ENCODE measurements at places on chromosomes 2 and 18.

GRCh38 chr2:205772983-205773382 lies 90.7 kb downstream of the NRP2 start:
- DNase-seq = no peak

DNA sequence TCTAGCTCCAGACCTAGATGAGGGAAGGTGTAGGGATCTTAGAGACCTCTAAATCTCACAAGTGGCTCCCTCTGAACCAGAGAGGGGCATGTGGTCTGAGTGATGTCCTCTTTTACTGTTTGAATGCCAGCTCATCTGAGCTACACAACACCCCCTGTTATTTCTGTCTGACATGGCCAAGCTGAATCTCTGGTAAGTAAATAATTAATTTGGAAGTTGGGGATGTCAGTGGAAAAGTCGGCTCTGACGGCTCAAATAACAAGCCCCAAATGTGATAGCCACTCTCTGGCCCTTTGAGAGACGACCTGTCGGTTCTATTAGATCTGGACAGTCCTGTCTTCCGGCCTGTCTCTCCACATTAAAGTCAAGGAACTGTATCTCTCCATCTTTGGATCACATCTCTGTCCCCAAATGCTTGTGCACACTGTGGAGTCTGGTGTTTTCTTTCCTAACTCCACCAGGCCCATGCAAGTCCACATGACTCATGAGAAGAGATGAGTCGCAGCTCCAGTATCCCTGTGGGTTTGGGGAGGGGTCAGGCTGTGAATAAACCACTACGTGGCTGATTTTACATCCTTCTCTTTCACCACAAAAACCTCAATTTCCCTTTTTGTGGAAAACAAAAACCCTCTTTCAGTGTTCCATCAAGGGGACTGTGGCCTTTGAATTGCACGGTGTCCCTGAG lies 52.5 kb downstream of the SETBP1 start:
- DNase-seq = peak; percentile 66

GRCh38 chr18:12839057-12839525 lies 44.9 kb downstream of the PTPN2 start:
- DNase-seq = no peak

DNA sequence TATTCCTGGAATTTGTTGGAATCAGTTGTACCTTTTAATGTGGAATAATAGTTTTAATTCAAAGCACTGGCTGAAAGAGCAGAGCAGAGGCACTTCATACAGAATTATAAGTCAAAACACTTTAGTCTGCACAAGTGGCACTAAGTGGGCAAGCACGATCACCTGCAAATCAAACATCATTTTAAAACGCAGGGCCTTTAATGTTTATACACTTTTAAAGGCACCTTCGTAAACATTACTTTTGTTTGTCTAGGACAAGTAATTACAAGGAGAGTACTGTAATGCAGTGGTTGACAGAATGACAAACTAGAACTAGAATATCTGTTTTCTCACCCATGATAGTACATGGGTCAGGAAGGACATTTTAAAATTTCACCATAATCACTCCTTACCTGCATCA lies 36.4 kb downstream of the LANCL1 start:
- no peak for DNase-seq

DNA sequence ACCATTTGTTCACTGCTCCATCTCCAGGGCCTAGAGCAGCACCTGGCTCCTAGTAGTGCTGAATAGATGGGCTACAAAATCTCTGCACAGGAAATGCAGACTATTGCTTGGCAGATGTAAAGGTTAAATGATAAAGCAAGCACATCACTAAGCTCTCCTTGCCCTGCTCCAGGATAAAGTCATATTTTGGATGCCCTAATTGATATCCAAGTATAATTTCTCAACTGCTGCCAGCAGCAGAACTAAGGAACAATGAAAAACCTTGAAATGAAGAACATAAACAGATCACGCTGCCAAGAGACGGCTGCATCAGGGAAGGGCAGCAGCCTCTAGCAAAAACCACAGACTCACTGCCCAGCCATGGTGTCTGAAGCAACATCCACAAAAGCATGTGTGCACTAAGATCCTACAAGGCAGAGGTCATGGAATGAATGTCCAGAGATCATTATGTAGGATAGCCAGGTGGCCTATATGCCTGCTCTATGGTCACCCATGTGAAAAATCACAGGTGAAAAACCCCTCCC lies 134.7 kb downstream of the TMEM163 start:
- DNase-seq = no peak

GRCh38 chr2:119218478-119219064 lies 5.1 kb upstream of the STEAP3 start:
- DNase-seq = peak; percentile 72

DNA sequence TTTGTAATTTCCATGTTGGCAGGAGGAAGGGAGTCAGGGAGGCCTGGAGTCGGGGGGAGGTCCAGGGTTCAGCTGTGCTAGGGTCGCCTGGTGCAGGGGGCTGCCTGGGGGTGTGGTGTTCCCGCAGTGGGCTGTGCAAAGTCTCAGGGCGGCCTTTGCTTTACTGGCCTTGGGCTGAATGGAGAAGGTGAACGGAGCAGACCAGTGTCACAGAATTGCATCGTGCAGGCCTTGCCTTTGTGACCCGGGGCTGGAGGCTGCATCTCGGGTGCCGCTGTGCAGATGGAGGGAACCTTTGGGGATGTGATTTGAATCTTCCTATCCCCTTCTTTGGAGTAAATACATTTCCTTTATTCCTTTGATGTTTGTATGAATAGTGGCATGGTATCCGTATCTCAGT lies 8.8 kb downstream of the SNTG2 start:
- DNase-seq = no peak

DNA sequence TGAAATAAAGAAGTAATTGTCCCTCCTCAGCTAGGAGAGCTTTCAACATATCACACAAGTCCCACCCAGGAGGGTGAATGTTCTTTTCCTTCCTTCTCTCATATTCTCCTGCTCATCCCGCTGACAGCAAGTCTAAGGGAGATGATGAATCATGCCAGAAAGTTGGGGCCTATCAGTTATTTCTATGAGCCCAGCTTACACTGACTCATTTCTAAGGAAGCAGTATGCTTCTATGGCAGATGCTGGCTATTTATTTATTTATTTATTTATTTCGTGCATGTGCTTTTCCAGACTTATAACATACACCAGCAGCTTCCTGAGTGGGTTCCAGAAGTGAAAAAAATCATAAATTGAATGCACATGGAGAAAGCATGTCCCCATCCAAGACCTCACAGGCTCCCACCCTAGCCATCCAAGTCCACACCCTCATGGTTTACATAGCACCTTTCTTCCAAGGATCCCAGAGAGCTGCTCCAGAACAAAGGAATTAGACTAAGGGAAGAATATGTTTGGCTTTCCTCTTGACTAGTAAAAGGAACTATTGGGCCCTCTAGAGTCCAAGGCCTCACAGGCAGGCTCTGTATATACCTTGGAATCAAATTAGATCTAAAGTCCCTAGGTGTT lies 1074.2 kb upstream of the ZEB2 start:
- peak; percentile 27 for DNase-seq

- DNase-seq = no peak
These were observed 281.0 kb upstream of the SOX11 start for GRCh38 chr2:5410991-5411700.

DNA sequence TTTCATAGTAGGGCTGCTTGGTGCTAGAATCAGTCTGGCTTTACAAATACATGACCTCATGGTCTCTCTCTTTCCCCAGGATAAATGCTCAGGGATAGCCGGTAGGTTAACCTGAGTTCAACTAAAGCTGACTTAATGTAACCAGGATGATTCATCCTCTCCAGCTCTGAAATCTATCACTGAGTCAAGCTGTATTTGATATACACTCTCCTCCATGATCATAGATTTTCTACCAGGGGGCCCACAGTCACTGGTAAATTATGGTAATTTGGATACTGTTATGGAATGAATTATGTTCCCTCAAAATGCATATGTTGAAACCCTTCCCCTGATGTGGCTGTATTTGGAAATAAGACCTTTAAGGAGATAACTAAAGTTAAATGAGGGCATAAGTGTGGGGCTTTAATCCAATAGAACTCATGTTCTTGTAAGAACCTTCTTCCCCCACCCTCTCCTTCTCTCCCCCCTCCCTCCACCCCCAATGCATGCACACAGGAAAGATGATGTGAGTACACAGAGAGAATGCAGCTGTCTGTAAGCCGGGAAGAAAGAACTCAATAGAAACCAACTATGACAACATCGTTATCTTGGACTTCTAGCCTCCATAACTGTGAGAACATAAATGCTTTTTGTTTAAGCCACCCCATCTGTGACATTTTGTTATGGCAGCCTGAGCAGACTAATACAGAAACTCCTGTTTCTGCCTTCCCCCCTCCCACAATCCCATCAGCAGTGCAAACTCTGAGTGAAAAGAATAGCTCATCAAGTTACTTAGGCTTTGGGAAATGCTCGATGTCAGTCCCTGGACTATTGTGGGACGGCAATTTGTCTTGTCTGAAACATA lies 134.9 kb upstream of the KYNU start:
- DNase-seq = no peak

DNA sequence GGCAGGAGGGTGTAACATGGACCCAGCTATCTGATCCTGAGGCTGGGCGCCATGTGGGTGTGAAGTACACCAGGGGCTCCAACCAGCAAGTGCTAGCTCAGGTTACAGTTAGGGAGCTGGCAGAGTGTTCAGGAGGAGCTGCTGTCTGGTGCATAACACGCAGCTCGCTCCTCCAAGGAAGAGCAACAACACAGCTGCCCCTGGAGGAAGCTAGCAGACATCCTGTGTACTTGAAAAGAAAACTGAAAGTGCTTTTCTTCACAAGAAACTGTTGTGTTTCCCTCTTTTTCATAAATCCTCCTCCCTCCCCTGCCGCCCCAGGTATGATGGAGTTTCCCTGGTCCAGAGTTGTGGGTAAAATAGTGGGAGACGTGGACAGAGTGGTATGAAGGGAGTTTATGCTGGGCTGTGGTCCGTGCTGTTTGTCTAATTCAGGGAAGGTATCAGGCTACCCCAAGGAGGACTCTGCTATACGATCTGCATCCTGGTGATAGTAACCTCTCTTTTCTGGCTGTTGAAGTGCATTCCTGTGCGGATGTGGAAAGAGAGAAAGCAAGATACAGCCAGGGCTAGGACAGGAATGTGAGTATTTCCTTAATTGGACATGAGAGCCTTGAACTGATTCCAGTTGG lies 6.1 kb upstream of the LBH start:
- peak; percentile 77 for DNase-seq

- DNase-seq = no peak
These were observed 53.0 kb upstream of the LGALSL start for GRCh38 chr2:64400733-64401528.

GRCh38 chr18:30093376-30093775 lies 949.2 kb downstream of the DSC3 start:
- no peak for DNase-seq

- no peak for DNase-seq
These were observed 160.8 kb upstream of the FANCL start for GRCh38 chr2:58401936-58402335.

- no peak for DNase-seq
These were observed 53.2 kb downstream of the IMPA2 start for GRCh38 chr18:12034241-12035100.

DNA sequence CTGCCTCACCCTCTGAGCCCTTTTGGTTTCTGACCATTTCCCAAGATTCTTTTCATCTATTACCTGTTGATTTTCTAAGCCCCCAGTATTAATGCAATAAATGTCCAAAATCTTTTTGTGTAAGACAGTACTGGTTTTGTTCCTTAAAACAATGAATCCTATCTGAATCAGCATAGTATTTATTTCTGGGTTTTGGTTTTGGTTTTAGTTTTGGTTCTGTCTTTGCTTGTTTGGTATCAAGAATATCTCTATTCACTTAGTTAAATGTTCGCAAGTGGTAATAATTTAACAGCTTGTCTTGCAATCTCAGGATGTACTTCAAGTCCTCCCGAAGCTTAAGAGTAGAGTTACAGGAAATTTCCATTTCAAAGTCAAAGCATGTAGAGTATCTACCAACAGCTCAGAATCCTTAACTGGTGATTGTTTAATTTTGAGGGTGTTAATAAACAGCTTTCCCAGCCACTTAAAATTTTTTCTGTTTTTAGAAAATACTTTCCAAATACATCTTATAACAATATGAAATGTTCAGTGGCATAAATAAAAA lies 67.7 kb upstream of the NEDD4L start:
- no peak for DNase-seq

DNA sequence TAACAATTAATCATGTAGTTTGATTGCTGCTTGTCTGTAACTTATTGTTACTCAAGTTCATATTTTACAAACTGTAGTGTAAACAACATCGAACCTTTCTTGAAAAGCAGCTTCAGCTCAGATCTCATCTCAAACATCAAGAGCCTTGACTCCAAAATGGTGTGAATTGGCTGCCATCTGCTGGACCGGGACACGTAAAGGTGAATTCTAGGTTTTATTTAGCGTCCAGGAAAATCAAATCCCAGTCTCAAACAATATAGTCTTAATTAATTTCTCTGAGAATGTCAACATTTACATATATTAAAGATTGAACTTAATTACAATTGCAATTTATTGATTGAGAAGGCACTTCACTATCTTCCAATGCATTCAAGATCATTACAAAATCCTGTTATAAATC lies 453.0 kb downstream of the GALR1 start:
- DNase-seq = no peak

GRCh38 chr2:202038471-202039277 lies 5.0 kb downstream of the FZD7 start:
- no peak for DNase-seq

DNA sequence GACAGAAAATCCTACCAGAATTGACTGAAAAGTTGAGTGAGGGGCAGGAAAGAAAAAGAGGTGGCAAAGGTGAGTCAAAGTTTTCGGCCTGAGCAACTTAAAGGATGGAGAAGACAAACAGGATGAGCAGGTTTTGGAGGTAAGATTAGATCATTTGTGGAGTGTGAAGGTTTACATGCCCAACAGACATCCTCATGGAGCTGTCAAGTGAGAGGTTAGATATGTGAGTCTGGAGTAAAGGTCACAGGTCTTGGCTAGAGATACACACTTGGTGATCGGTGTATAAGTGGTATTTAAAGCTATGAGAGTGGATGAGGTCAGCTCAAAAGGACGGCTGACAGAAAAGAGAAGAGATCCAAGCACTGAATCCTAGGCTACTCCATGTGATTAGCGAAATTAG lies 11.1 kb upstream of the MYL12A start:
- DNase-seq = no peak

DNA sequence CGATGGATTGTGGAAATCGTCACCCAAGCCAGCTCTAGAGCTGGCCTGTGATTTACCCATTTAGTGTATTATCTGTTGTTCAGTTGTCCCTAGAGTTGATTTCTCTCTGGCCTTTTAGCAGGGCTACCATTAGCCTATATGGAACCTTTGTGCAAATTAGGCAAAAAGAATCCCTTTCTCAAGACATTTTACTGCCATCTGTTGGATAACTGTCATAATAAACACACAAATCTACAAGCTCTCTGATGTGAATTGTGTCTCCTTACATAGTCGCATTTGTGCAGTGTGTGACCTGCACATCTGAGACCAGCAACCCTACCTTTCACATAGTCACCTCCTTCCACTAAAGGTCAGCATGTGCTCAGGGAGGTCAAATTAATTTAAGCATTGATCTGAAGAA lies 34.0 kb downstream of the LOXHD1 start:
- no peak for DNase-seq

GRCh38 chr2:207926133-207926988 lies 99.0 kb downstream of the PLEKHM3 start:
- DNase-seq = no peak
